Natural killer cell treated with Interleukin-12 subunit alpha and Interleukin-12 subunit beta and Interleukin-15 and Interleukin-18, amount 100 ng/mL, for 72 hours (primary cell): ENCODE measurements at places on chromosomes 12 and 14.
A peak's percentile ranks its signal among the peaks of the same experiment; 100 is the strongest.

DNA sequence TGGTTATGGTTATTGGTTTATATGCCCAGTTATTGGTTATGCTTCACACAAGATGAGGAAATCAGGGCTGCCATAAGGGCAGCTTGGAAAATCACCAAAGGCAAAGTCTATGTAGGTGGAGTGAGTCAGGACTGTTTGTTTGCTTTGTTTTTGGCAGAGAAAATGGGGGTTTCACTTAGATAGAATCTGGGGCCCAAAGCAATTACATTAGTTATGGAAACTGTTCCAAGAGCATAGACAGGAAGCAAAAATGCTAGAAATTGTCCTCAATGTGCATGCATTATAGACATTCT is 2.2 kb downstream of the VAMP1 start:
- DNase-seq = no peak

- no peak for DNase-seq
These were observed 637 bp downstream of the ACVRL1 start for GRCh38 chr12:51907856-51908425.

- DNase-seq = no peak
These were observed 24.9 kb upstream of the SPPL3 start for GRCh38 chr12:120928864-120929652.

DNA sequence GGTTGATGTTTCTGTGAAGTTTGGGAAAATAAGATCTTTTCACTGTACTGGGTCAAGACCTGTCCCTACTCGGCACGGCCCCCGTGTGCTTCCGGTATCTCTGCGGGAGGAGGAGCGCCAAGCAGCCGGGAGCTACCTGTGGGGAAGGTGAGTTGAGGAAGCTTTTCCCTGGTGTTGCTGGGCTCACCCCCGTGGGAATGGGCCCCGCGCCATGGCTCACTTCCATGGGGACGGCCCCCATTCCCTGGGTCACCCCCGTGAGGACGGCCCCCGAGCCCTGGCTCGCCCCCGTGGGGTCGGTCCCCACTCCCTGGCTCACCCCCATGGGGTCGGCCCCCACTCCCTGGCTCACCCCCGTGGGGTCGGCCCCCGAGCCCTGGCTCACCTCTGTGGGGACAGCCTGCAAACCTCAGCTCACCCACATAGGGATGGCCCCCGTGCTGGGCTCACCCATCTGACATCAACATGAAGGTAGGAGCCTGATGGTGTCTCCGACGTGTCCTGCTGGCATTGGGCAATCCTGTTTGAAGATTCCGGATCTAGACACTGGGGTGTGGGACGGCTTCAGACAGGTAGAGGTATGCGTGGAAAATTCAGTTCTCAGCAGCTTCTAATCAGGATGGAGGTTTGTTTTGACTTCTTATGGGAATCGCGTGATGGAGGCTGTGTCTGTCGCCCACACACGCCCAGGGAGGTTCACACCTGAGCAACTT is 9.1 kb downstream of the LRCOL1 start:
- DNase-seq = no peak

- DNase-seq = no peak
These were observed 79.2 kb upstream of the MDM1 start for GRCh38 chr12:68411371-68411770.

DNA sequence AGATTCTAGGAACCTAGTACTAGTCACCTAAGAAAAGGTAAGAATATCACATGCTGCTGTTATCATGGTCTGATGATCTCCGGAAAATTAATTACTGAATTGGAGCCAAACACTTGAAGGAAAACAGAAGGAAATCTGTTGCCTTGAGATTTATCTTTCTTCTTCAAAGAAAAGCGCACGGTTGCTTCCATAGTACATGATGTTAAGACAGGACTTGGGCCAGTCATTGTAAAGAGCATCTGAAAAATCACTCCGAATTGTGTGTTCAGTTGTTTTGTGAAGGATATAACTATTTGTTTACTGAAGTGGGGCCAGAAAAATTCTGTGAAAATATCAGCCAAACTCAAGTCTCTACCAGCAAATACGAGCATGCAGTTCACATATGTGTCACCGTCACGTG is 134.9 kb upstream of the FOXN3 start:
- DNase-seq = no peak

DNA sequence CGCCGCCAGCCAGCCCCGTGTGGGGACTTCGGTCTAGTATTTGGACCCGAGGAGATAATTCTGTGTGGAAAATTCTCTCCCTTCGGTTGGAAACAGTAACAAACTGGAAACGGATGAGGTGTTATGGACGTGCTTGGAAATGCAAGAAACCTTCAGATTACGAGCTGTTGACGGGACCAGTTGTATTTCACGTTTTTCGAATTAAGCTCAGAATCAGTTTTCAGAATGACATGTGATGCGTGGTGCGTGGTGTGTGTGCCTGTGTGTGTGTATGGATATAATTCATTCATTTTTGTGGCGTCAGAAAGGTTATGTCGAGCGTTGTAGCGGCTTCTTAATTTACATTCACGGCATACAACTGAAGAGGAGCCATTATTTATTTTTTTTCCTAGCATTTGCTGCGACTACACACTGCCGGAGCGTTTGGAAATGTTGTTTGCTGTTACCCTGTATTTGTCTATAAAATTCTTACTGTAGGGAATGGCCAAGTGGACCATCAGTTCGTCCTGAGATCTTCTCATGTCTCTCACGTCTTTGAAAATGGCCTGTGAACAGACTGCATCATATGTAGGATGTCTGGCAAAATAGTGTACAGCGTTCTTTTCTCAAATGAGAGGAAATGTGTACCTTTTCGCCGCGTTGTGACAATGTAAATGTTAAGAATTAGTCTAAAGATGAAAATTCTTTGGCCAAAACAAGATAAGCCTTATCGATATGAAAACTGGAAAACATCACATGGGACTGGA is 1.3 kb downstream of the TRAF3 start:
- DNase-seq = no peak

DNA sequence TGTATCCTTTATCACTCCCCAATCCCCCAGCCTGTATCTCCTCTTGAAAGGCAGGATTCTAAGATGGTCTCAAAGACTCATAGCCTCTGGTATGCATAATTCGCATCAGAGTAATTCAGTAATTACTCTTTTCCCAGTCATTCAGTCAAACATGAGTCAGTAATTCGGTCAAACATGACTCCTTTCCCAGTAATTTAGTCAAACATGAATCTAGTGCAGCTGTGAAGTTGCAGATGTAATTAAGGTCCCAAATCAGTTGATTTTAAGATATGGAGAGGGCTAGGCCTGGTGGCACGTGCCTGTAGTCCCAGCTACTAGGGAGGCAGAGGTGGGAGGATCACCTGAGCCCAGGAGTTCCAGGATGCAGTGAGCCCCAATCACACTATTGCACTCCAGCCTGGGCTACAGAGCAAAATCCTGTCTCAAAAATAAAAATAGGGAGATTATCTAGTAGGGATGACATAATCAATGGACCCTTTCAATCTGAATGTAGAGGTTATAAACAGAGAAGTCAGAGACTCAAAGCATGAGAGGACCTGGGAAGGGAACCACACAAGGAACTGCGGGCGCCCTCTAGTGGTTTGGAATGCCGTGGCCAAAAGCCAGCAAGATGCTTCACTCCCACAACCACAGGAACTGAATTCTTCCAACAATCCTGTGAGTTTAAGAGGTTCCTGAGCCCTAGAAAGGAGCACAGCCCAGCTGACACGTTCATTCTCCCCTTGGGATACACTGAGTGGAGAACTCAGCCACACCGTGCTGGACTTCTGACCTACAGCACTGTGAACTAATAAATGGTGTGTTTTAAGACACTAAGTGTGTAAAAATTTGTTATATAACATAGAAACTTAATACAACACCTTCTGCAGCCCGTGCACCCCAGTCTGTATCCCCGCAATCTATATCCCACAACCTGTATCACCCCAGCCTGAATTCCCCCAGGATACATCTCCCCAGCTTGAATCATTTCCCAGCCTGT is 14.3 kb upstream of the ARMH4 start:
- DNase-seq = peak; percentile 86

DNA sequence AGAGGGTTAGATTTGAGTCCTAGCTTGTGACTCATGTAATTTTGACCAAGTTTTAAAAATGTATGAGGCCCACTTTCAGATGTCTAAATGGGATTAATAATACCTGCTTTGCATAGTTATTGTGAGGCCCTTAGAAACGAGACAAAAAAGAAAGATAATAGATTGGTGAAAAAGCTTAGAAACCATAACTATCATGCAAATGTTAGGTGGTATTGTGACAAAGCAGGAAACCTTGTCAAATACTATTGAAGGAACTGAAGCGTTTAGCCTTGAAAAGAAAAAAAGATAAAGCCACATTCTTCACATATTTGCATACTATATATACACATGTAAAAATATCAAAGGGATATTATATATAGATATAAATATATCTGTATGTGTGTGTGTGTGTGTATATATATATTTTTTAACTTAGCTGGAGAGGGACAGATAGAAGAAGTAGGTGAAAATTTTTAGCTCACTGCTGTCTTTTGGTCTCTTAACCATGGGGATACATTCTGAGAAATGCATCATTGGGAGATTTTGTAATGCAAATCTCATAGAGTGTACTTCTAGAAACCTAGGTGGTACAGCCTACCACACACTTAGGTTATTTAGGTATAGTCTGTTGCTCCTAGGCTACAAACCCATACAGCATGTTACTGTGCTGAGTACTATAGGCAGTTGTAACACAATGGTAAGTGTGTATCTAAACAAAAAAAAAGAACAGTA is 270.3 kb downstream of the CCDC91 start:
- DNase-seq = no peak

GRCh38 chr14:101124815-101125214 is 221.3 kb upstream of the RTL1 start:
- no peak for DNase-seq

DNA sequence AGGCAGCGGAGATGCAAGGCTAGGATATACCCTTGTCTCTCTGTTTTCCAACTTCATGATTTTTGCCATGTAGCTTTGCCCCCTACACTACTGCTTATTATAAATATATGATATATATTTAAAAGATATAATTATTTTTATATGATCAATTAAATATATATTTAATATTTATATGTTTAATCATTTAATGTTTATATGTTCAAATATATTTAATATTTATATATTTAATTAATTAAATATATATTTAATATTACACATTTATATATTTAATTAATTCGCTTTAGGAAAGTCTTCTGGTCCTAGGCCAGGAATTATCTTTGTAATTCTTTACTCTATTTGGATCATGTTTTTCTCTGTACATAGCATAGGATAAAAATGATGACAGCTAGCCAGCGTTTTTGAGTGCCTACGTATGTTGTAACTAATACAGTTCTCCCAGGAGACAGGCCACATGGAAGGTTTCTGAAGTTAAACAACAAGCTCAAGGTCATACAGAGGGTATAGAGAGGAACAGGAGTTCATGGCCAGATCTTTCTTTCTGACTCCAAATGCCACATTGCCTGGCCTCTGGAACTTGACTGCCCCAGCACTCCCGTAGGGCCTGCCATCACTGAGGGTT is 192.5 kb downstream of the KCNA5 start:
- DNase-seq = no peak

DNA sequence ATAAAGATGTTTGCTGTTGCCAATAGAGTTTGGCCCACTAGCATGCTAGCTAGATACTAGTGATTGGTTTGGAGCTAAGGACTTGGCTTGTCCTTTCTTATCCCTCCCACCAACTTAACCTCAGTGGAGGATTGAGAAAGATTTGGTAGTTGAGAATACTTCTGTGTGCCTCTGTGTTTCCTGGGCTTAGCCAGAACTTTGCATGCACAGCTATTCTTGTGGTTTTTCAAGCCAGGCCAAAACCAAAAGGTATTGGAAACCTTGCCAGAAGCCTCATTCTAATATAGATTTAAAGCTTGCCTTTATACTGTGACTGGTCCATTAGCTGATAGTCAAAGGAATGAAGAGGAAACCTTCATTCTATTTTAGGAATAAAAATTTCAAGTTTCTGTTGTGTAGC is 188.5 kb downstream of the CCDC91 start:
- DNase-seq = no peak

GRCh38 chr14:77120771-77121743 is 20.5 kb downstream of the ZDHHC22 start:
- DNase-seq = no peak

GRCh38 chr14:65506801-65507200 is 94.3 kb downstream of the FUT8 start:
- DNase-seq = no peak

DNA sequence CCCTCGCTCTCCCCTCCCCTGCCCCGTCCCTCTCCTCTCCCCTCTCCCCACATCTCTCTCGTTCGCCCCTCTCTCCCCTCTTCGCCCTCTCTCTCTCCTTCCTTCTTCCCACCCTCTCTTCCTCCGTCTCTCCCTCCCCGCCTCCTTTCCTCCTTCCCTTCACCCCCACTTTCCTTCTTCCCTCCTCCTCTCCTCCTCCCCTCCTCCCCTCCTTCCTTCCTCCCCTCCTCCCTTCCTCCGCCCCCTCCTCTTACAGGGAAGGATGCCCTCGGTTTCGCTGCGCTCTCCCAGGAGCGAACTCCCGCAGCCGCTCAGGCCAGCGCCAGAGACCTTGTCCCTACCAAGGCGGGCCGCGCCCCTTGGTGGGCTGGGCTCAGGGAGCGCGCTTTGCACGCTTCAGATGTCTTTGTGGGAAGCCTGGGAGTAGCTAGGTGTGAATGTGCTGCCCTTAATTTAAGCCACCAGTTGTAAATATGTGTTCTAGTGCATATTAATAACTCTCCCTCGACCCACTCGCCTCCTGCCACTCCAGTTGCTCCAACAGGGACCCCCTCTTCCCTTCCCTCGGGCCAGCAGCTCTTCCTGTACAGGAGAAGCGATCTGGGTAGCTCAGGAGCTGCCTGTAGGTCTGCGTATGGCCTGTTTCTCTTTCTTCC is 13.3 kb upstream of the MAP3K9 start:
- DNase-seq = no peak

DNA sequence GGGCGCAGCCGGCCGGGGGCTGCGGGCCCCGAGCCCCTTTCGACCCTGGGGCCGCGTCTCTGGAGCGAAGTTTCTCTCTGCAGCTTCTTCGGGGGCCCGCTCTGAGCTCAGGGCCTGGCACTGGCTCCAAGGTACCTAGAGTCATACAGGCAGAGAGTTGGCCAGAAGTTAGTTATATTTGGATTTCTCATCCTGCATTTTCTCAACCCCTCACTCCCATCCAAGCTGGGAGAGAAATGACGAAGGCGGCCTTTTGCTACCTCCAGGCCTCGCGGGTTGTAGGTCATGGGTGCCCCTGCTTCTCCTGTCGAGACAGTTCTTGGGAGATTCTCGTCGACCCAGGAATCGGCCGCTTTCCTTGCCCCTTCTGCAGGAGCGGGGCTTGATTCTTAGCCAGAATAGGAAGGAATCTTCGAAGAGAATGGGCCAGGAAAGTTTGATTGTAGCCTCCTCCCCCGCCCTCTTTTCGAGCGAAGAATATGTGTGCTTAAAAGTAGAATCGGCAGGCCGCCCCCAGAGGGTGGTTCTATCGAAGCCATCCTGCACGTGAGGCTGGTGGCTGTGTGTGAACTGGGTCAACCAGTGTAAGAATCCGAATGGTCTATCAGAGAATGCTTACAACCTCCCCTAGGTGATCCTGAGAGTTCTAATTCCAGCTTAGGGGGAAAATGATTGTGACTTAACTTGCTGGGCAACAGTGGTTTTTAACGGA is 785 bp downstream of the MLEC start:
- no peak for DNase-seq

GRCh38 chr12:131413471-131413870 is 297.4 kb upstream of the SFSWAP start:
- no peak for DNase-seq

- no peak for DNase-seq
These were observed 107.4 kb upstream of the NAV3 start for GRCh38 chr12:77723308-77723707.
